ENCODE measurements at places on chromosomes 3 and 15.

DNA sequence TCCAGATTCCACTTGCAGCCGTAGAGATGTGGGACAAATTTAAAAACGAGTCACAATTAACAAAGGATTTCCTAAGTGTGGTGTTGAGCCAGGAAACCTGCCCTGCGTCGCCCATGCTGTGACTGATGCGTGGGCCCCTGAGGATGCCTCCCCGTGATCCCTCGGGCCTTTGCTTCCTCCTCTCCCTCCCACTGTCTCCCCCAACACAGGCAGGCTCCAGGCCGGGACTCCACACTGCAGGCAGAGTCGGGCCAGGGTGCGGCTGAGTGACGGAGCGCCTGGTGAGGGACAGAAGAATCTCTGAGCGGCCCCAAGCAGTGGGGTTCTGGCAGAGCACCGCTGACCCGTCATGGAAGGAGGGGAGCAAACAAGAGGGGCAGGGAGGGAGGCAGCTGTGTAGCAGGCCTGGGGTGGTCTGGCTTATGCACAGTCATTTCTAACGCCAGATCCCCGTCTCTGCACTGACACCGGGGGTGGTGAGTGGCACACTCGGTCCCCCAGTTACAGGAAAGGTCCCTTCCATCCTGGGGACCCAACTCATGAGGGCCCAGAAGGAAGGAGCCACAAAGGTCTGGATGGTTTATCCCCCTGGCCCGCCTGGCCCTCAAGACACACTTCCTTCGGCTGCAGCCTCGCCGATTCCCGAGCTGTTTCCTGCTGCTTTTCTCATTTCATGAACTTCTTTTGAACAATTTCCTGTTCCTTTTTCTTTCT lies 91.0 kb downstream of the XXYLT1 start:
- no peak for DNase-seq

DNA sequence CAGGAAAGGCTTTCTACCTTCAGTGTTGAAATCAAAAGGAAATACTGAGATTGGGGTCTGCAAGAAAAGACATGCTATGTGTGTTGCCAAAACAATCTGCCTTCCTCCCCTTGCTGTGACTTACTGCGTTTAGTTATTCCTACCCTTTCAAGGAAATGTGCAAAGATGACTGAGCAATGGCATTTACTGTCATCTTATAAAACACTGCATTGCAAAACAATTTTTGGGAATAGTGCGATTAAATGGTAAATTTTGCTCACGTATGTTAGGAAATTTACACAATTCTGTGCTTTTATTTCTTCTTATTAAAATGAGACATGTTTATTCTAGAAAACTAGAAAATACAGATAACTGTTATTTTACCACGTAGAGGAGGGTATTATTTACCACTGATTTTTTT lies 45.8 kb downstream of the PDE8A start:
- DNase-seq, result no peak

DNA sequence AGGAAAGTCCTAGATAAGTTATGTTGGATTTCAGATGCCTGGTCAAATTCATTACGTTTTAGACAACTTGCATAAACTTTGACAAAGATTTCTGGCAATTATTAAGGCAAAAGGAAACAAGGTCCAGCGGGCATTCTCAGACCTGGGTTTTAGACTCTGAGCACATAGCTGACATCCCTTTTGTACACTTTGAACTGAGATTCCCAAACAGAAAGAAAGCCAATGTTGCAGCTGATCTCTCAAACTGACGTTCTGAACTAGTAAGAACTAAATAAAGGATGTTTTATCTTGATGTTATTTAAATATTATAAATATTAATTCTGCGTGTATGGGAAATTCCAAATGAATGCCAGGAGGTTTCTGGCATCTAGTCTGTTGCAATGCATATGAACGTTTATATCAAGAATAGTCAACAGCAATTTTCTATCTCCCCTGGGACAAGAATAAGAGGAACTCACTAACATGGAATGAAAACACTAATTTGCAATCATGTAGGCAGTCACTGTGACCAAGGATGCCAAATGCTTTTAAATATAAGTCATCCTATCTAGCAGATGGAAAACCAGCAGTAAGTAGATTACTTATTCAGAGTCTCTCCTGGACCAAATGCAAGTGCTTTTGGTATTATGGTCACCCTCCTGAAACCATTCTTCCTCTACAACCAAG lies 202.1 kb downstream of the GREM1 start:
- DNase-seq, result no peak

DNA sequence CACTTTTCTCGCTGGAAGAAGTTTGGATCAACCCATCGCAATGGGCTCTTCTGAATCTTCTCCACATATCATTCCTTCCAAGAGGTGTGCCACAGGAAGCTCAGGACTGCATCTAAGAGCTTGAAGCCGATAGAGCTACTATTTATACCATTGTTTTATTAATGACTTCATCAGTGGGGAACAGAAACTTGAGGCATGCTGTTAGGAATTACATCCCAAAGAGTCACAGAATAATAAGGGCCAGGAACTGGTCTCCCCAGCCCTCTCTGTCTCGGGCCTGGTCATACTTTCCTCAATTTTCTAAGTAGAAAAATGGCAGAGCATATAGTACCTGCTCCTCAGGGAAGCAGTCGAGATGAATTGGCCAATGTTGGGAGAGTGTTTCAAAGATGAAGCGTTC lies 16.9 kb upstream of the C15orf61 start:
- no peak for DNase-seq

GRCh38 chr3:59877263-59878037 lies 827.6 kb upstream of the CFAP20DC start:
- DNase-seq, result no peak

GRCh38 chr3:168052515-168052914 lies 43.2 kb downstream of the GOLIM4 start:
- no peak for DNase-seq

DNA sequence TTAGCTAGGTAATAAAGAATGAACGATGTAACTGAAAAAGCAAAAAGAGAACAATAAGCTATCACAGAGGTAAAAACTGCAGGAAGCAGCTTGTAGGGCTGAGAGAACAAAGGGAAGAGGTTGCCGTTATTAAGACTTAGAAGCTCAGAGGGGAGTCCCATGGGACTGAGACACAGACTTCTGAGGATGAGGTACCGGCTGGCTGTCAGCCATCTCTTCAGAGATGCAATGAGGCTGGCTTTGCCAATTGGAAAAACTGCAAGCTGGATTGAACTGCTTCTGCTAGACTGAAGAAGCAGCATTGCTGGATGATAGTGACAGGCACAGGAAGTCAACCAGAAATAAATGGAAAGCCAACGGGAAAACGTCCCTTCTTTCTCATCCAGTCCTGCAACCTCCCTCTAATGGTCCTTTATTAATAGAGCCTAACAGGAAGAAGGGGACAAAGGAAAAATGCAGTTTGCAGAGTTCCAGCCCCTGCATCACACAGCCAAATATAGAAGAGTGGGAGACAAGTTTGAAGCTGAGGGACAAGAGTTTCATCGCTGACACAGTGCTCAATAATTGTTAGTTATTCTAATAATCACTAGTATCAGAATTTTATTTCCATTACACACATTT lies 21.1 kb upstream of the KLHL6 start:
- no peak for DNase-seq

DNA sequence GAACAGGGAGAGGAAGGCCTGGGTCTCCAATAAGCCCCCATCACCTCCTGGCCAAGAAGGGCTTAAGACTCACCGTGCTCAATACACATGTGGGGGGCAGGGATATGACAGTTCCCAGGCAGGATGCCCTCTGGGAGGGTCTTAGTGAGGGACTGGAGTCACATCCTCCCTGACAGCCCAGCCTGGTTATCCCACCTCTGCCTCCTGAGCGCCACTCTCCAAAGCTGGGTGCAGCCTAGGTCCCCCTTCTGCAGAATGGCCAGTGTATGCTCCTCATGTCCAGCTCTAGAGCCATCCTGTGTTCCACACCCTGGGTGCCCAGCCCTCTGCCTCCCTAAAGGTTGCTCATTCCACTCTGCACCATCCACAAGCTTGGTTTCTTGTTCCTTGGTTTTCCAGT lies 1.2 kb upstream of the SHISA5 start:
- DNase-seq, result no peak

DNA sequence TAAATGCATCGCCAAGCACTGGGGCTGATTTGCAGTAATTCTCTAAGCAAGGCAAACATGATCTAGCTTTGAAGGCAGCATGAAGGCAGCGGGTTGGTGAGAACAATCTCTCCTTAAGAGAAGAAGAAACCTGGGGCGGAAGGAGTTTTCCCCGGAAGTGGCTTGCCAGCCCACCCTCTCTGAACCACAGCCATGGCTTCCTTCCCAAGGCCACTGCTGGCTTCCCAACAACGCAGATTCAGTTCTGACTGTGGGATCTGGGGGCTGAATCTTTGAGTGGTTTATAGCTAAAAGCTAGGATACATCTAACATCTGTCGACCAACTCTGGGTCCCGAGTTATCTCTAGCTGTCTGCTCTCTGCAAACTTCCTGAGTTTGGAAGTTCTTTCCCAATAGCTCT lies 4.3 kb upstream of the CPN2 start:
- DNase-seq, result no peak

DNA sequence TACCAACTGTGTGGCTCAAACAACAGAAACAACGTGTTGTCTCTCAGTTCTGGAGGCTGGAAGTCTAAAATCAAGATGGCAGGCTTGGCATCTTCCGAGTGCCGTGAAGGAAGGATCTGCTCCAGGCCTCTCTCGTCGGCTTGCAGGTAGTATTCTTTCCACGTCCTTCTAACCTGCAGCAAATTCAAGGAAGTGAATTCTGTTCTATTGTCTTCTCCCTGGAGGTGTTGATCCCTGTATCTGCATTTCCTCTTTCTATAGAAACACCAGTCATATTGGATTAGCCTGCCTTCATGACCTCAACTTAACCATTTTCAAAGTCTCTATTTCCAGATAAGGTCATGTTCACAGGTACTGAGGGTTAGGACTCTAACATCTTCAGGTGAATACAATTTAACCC lies 512.1 kb downstream of the GABRG3 start:
- DNase-seq, result no peak

DNA sequence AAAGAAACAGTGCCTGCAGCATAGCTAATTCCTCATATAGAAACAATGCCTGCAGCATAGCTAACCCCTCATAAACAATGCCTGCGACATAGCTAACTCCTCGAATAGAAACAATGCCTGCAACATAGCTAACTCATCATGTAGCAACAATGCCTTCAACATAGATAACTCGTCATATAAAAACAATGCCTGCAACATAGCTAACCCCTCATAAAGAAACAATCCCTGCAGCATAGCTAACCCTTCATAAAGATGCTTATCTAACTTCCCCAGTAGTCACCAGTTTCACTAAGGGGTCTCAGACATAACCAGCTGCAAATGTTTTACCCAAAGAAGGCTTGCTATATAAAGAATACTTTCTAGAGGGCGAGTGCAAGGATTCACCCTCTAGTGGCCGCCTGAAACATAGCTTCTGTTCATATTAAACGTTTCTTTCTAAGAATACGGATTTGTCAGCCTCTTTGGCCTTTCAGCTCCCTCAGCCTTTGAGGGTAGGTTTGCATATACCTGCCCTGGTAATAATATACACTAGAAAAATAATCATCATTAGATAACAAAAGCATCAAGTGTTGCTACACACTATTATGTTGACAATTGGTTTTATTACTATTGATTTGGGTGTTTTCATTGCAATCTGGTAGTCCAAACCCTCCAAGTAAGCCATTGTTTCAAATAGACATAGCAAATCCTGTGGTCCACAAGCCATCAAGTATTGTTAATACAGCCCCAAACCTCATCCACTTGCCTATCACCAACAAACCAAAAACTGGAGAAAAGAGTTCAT lies 44.4 kb upstream of the FAN1 start:
- DNase-seq, result no peak

- DNase-seq, result no peak
Observed at GRCh38 chr15:75952525-75952924, 48.8 kb downstream of the FBXO22 start.

- DNase-seq, result peak; percentile 13
Observed at GRCh38 chr15:94229591-94230369, 1.6 kb upstream of the MCTP2 start.

DNA sequence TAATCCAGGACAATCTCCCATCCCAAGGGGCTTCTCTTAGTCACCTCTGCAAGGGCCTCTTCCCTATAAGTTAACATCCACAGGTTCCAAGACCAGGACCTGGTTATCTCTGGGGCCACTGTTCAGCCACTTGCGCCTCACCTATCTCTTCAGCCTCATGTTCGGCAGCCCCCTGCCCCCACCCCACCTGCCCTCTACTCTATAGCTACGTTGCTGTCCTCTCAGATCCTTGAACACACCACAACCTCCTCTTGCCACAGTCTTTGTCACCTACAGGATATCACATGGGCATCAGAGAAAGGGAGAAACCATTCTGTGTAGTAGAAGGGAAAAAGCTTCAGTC lies 33.9 kb downstream of the SLC41A3 start:
- DNase-seq, result no peak

DNA sequence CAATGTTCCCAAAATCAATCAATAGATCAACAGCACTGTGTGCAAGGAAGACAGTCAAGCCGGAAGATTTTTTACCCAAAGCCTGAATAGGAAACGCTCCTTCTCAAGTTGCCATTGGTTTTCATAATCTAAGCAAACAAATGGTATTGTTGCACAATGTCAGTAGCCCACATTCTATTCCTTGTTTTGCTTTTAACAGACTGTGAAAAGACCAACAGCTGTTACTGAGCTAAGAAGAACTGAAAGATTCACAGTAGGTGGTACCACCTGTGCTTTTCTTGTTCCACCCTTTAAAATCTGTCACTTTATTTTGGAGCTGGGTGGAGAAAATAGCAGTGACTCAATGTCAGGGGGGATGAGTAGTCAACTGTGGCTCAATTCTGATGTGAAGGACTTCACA lies 357.5 kb upstream of the CADM2 start:
- no peak for DNase-seq

- no peak for DNase-seq
Observed at GRCh38 chr3:165883863-165884478, 46.7 kb upstream of the BCHE start.

- DNase-seq, result no peak
Observed at GRCh38 chr3:178088963-178089362, 447.3 kb upstream of the KCNMB2 start.

GRCh38 chr3:69439643-69440270 lies 53.9 kb upstream of the FRMD4B start:
- DNase-seq, result no peak

DNA sequence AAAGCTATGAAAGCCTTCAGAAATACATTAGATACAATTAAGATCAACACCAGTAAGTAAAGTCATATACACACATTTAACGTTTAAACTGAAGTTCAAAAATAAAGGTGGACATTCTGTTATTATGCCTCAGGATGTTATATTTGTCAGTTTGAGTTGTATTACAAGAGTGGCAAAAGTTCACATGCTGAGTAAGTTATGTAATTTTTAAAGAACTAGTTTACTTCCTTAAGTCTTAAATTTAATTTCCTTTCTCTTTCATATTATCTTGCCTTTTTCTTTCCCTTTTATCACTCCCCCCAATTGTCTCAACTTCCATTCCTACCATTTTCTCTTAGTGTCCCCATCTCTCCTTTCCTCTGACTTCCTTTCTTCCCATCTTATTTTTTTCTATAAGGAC lies 4.9 kb upstream of the GPR87 start:
- DNase-seq, result no peak

DNA sequence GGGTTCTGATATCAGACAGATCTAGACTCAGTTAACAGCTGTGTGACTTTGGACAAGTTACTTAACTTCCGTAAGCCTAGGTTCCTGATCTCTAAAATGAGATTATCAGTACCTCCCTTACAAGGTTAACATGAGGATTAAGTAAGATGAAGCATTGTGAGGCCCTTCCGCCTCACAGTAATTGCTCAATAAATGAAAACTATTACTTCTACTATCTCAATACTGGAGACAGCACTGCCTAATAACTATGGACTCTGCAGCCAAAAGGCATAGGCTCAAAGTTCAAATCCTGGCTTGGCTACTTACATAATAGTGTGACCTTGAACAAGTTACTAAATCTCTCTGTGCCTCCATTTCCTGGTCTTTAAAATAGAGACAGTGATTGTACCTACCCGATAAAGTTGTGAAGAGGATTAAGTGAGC lies 82.0 kb upstream of the ATP11B start:
- no peak for DNase-seq

All from activated CD8-positive, alpha-beta memory T cell treated with anti-CD3 and anti-CD28 coated beads for 48 hours (primary cell).